ENCODE measurements at places on chromosomes 16 and 17.

- DNase-seq = no peak
Observed at GRCh38 chr16:85152414-85153030, 40.2 kb upstream of the CIBAR2 start.

GRCh38 chr16:342455-343213 lies 9.9 kb downstream of the AXIN1 start:
- DNase-seq = no peak

DNA sequence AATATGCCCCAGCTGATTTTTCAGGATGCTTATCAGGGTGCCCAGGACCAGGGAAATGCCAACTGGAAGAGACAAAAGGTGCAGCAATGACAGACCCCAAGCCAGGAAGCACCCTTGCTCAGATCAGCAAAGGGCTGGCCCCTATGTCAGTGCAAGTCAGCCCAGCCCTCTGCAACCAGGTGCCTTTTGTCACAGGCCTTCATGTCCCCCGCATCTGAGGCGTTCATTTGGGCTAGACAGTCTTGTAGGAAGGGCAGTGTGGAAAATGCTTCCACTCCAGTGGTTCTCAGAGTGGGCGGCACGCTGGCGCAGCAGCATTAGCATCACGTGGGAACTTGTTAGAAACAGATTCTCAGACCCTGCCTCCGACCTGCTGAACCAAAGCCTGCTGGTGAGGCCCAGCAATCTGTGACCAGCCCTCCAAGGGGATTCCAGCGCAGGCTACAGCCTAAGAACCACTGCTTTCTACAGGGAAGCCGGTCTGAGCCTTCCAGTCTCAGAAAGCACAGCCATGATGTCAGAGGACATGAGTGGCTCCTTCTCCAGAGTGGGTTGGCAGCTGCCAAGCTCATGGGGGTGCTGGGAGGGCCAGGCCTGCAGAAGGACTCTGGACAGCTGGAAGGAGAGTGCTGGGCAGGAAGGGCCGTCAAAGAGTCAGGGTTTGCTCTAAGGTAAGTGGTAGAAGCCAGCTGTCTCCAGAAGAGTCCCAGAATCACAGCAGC lies 13.1 kb downstream of the SLC47A2 start:
- DNase-seq = no peak

- no peak for DNase-seq
Observed at GRCh38 chr17:58734040-58734439, 21.6 kb upstream of the PPM1E start.

DNA sequence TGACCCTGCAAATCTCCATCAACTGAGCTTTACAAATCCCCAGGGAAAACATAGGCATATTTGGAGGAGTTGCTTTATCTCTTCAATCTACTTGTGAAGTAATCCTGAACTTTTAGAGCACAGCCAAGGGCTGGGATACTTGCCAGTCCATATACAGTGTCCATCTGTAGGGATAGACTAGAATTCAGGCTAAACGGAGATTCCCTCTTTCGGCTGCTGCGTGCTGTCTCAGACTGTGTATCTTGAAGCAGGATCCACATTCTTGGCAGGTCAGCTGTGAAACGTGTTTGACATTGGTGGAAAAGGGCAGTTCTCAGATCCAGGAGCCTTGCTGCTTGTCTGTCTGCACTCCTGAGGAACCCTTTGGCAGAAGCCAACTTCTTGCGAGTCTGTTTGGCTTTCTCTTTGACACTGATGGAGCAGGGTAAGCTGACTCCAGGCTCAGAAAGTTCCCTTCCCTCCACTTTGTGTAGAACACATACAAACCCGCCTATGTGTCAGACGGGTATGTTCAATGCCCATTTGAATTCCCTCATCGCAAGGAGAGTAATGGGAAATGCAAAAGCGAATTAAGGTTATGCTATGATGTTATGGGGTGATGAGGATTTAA lies 221.8 kb downstream of the MAP2K4 start:
- no peak for DNase-seq

DNA sequence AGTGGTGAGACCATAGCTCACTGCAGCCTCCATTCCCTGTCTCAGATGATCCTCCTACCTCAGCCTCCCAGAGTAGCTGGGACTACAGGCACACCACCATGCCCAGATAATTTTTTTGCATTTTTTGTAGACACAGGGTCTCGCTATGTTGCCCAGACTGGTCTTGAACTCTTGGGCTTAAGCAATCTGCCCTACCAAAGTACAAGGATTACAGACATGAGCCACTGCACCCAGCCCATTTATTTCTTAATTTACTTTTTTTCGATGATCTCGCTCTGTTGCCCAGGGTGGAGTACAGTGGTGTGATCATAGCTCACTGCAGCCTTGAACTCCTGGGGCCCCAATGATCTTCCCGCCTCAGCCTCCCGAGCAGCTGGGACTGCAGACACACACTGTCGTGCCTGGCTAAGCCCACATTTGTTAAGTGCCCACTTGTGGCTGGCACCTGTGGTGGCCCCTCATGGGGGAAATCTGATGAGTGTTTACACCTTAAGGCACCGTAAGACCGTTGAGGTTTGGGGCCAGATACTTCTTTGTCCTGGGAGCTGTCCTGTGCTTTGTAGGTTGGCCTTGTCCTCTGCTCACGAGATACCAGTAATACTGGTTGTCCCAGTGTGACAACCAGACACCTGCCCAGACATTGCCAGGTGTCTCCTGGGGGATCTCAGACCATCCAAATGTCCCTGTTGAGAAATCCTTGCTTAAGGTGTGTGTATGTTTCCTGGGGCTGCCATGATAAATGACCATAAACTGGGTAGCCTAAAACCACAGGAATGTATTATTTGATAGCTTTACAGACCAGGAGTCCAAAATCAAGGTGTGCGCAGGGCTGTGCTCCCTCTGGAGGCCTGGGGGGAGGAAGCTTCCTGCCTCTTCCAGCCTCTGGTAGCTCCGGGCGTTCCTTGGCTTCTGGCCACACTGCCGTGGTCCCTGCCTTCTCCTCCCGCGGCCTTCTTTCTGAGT lies 141.4 kb upstream of the GSE1 start:
- no peak for DNase-seq

GRCh38 chr16:48479329-48479728 lies 94.1 kb upstream of the SIAH1 start:
- no peak for DNase-seq

DNA sequence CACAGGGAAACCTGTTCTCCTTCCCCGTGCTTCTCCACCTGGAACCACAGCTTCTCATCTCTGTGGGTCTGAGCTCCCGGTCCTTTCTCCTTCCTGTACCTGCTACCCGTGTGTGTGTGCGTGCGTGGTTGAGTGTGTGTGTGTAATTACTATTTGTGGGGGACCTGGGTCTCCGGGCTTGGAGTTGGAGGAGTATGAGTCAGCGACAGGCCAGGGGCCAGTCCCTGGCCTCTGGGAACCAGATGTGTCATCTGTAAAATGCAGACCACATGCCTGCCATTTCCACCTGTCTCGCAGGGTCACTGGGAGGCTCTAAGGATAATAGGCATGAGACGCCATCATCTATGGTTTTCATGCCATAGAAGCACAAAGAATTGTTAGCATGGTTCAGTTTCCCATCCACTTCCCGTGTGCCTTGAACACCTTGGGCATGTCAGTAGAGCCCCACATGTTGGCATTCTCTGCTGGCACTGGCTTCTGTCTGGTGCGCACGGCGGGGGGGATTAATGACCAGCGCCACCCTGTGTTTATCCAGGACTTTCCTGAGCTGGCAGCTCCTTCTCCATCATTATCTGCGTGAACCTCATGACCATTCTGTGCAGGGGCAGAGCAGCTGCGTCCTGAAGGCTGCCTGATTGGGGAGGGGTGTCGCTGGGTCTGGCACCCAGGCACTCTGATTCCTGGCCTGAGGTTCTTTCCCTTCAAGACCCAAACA lies 1.5 kb downstream of the ZNF205 start:
- DNase-seq = no peak

DNA sequence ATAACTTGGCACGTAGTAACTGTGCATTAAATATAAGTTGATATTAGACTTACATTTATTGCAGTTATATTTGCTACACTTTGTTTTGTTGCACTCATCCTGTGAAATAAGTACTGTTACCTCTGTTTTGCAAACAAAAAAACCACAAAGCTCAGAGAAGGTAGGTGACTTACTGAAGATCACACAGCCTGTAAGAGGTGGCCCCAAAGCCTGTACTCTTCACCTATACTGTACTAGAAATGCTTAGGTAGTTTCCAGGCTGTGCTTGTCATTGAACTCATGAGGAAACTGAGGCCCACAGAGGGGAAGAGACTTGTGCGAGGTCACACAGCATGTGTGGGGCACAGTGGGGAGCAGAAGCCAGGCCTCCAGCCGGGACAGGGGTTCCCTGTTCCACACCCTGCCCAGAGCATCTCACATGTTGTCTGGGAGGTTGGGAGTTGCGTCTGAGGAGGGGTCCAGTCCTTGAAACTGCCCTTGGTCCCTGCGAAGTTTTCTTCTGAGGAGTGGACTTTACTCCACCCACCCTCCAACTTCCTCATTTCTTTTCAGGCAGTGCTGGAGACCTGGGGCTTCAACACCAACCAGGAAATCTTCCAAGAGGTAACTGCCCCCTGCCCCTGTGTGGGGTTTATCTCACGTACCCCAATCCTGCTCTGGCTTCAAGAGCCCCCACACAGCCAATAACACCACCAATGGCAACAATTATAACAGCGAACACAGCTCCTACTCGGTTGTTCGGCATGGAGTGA lies 13.0 kb downstream of the CETP start:
- no peak for DNase-seq

GRCh38 chr17:81295676-81296381 lies 722 bp upstream of the SLC38A10 start:
- DNase-seq = no peak

DNA sequence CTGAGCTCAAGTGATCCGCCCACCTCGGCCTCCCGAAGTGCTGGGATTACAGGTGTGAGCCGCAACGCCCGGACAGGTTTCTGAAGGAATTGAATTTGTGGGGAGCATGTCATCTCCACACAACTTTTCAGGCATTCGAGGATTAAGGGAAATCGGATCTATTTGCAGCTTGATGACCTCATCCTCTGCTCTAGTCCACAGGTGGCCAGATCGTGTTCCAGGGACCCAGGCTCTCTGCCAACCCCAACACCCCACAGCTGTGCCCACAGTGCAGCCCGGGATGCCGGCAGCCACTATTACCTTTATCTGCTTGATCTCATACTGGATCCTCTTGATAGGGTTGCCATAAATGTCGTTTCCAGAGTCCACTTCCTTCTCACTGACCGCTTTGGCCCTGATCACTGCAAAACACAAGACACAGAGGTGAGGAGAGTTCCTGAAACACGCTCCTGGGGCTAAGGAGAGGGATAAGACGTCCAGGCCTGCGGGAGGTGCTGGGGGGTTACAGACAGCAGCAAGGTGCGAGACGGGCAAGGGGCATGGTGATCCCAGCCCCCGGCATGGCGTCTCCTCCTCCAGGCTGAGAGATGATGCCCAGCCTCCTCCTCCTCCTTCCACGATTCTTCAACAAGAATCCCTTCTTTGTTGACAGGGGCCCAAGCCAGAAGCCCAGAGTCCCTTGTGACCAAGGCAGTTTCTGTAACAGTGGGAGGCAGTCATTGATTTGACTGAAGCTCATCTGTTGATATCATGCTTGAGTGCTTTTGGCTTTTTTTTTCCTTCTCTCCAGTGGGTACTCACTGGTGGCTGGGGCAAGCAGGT lies 29.3 kb downstream of the CEP295NL start:
- no peak for DNase-seq

Data from GM18507 (cell line).